ENCODE measurements at places on chromosomes 4 and X.

DNA sequence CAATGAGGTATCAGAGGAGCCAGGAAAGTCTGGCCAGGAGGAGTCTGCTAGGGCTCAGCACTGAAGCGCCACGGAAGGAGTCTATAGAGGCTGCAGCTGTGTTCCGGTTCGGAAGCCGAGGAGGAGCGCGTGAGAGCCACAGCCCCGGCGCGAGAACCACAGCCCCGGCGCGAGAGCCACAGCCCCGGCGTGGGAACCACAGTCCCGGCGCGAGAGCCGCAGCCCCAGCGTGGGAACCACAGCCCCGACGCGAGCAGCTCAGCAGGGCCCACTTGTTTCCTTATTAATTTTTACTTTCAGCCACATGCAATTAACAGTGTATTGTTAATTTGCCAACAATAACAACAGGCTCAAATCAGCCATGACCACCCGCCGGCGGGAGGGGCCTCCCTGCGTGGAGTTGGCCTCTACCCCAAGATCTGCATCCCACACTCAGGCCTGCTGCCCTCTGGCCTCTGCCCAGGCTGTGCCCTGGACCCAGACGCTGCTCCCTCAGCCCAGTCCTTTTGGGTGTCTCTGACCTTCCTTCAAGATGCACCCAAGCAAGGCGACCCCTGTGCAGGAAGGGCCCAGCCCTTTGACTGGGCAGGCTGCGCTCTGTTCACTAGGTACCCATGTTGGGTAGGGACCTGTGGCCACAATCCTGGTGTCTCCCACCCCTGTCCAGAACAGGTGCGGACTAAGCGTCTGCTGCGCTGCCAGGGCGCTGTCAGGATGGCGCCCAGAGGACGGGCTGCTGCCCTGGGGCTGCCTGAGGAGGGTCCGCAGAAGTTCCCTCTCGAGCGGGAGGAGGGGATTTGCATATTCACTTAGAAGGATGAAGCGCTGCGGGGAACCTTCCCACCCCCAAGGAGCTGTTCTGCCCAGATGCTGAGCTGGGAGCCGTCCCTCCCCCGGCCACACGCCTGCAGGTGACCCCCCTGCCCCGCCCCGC, 113.8 kb downstream of the ADRA2C start:
- no peak for DNase-seq

DNA sequence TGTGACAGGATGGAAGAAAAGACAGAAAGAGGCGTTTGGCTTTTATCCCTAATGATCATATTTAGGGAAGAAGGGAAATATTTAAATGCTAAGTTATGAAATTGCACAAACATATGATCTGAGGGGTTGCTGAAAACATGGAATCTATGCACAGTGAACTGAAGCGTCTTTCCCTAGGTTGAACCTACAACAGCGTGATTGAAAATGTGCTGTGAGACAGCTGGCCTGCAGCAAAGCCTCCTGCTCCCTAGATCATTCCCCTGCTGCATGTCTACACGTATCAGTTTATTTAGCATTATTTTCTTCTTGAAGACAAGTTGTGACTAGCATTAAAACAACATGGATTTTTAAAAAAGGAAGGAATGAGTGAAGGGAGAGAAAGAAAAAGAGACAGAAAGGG, 272.5 kb upstream of the TRAM1L1 start:
- no peak for DNase-seq

DNA sequence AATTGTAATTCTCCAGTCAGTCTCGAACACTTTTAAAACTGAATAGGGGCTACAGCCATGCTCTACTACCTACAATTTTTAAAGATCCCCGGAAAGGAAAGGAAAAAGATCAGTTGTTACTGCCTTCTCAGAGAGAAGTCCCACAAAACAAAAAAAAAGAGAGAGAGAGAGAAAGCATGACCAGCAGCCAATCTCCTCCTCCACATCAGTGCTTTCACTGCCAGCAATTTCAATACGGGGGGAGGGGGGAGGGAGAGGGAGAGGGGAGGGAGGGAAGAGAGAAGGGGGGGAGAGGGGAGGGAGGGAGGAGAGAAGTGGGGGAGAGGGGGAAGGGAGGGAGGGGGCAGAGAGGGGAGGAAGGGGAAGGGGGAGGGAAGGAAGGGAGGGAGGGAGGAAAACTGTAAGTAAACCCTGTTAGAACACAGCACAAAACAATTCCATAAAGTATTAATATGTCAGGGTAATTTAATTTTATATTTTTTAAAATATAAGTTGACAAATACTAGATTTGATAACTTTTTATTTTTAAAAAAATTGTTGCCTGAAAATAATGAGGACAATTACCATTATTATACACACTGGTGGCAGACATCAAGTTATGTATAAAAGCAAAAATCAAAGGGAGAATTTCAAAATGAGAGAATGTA, 108.0 kb downstream of the LRBA start:
- DNase-seq = no peak

DNA sequence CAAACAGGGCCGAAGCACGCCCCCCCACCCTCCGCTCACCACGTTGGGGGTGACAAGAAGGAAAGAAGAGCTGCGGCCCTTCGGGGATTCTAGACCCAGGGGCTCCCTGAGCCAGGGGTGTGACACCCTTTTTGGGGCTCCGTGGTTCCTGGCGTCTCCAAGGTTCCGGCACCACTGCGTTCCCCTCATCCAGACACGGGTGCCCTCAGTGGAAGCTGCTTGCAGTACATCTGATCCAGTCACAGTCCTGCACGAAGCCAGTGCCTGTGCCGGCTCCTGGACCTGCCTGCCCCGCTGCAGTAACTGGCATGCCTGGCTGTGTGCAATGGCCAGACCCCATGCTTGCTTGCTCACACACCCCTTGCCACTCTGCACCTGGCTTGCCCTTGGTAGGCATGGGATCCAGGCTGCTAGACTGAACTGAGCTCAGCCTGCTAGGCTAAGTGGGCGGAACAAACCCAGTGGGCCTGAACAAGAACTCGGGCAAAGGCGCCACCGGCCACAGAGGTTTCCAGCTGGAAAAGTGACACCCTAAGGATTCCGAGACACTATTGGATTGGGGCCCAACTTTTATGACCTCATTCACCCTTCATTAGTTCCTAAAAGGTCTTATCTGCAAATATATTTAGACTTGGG, 420.4 kb upstream of the AGA start:
- no peak for DNase-seq

DNA sequence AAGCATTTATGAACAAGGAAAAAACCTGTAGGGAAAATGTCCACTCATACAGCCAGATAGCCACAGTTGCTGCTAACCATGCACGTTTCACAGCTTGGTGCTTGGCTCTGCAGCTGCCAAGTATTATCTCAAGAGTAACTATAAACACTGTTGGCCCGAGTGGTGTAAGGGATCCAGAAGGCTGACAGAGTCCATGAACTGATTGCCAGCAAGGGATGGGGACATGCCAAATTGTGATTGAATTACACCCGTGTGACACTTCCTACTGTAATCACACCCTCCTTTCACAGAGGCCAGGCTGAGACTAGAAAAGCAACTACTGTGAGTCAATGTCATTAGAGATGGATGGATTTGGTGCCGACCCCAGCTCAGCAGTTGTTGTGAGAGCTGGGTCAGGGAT, 223.9 kb upstream of the ANKRD50 start:
- no peak for DNase-seq

DNA sequence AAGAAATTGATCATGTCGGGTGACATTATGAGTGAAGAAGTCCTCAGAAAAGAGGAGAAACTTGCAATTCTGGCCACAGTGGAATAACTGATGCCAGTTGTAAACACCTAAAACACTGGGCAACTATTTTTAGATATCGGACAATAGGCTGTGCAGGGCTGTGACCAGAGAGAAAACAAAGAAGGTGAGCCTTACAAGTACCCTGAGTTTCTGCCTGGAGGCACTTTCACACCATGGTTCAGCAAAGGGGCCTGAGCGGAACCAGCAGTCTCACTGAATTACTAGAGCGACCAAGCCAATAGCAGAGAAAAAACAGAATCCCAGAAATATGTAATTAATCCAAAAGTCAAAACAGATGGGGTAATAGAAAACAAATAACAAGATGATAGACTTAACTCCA, 11.2 kb downstream of the IRAK1 start:
- no peak for DNase-seq

GRCh38 chr4:3451956-3452355, 10.2 kb downstream of the HGFAC start:
- no peak for DNase-seq

GRCh38 chr4:5472160-5472591, 236.2 kb downstream of the EVC2 start:
- no peak for DNase-seq

GRCh38 chr4:109699553-109700225, 3.6 kb downstream of the CASP6 start:
- DNase-seq = no peak

- no peak for DNase-seq
Measured at GRCh38 chr4:83082777-83083176, 31.8 kb downstream of the PLAC8 start.

GRCh38 chrX:64195862-64196261, 9.6 kb downstream of the AMER1 start:
- DNase-seq = no peak
